ENCODE measurements at places on chromosomes 7 and 10.

- no peak for DNase-seq
Observed at GRCh38 chr7:107856806-107857540, 34.0 kb upstream of the DLD start.

- DNase-seq, result no peak
Observed at GRCh38 chr7:116500078-116500853, 728 bp downstream of the CAV2 start.

DNA sequence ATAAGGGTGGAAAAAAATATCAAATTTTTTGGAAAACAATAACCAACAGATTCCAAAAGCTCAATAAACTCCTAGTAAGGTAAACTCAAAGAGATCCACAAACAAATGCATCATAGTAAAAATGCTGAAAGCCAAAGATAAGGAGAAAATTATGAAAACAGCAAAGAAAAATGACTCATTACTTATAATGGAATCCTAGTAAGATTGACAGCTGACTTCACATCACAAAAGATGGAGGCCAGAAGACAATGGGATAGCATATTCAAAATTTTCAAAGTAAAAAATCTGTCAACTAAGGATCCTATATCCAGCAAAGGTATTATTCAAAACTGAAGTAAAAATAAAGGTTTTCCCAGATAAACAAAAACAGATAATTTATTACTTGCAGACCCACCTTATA is 183.4 kb upstream of the VIPR2 start:
- DNase-seq, result no peak

DNA sequence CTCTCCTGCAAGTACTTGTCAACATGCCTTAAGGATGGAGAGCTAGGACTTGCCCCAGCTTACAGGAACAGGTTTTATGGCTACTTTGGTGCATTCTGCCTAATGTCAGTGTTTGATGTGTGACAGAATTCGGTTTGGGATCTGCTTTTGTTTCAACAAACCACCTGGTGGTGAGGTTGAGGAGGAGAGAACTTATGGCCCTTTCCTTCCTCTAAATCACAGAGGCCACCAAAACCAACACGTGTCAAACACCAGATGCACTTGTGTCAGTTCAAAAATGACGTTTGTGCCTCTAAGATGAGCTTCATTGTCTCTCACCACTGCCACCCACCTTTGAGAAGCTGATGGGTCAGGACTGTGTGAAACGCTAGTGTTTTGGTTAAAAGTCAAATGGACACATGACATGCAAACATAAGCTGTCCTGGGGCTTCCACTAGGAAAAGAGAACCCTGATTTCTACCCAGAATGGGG is 83.9 kb downstream of the OSBPL3 start:
- DNase-seq, result no peak

GRCh38 chr10:69364232-69364940 is 52.3 kb downstream of the TACR2 start:
- DNase-seq, result no peak

- no peak for DNase-seq
Observed at GRCh38 chr10:12730809-12731519, 270.5 kb downstream of the CCDC3 start.

DNA sequence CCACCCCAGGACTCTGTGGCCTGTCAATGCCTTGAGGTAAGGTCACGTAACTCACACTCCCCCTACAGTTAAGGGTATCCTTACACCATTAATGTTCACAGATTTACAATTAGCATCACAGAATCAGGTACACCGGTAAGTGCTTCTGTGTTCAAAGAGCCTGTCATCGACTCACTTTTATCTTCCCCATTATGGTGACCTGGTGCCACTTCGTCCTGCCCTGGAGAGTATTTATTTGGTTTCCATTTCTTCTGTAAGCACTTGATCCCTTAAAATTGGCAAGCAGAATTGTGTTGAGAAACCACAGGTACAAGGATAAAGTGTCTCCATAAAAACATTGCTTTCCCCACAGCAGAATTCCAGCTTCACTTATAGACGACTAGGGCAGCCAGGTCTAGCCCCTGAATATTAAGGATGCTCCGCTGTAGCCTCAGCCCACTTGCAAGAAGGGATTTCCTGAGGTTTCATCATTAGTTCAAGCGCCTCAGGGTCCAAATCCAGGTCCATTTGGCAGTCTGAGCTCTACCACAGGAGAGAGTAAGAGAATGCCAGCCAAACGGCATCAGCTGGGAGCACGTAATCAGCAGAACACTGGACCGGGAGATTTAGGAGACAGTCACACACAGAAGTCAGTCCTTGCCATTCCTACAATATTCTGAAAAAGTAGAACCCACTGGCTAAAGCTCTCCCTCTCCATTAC is 10.1 kb downstream of the ATXN7L1 start:
- DNase-seq, result no peak
